Activated T-helper 9 cell treated with anti-CD3 and anti-CD28 coated beads, Interleukin-2, amount 50 U/mL, for 16 hours (primary cell): ENCODE measurements at places on chromosomes 16 and 17.

DNA sequence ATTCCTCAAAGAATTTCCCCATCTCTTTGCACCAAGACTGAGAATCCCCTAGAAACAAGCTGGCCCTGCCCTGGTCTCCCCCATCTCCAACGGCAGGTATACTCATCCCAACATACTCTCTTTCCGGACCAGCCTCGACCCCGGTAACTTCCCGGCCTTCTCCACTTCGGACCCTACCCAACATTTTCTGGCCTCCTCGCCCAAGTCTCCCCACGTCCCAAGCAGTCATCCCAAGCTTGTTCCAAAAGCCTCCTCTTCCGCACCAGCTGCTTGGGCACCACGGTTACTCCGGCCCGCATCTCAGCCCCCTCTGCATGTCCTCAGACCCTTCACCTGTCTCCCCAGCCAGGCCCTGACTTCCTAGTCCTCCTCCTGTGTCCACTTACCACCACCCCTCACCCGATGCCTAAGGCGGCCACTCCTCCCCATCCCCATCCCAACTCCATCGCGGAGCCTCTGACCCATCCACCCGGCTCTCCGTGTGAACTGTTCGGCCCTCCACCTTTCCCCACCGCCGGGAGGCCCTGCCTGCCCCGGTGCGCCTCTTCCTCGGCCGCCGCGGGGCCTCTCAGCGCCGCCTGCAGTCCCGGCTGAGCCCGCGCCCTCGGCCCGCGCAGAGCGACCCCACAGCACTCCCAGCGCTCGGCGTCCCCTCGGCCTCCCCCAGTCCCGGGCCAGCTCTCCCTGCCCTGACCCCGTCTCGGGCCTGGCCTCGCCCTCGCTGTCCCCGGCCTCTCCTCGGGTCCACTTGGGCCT, 994 bp downstream of the PITPNA start:
- DNase-seq: peak; percentile 28

GRCh38 chr16:51757124-51757470, 606.0 kb upstream of the SALL1 start:
- DNase-seq: no peak

DNA sequence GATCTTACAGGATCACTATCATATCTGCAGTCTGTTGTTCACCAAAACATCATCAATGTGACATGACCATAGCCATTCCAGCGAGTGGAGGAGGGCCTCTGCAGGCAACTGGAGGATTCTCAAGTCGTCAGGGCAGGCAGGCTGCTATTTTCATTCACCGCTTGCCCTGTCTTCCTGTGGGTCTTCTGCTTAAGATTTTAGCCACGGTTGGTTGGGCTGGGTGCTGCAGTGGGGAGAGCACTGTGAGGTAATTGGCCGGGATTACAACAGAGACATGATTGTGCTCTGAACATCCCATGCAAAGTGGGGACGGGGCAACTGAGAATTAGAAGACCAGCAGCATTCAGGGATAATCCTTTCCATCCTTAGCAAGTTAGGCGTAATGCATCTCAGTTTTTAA, 245.9 kb downstream of the CPPED1 start:
- DNase-seq: no peak

DNA sequence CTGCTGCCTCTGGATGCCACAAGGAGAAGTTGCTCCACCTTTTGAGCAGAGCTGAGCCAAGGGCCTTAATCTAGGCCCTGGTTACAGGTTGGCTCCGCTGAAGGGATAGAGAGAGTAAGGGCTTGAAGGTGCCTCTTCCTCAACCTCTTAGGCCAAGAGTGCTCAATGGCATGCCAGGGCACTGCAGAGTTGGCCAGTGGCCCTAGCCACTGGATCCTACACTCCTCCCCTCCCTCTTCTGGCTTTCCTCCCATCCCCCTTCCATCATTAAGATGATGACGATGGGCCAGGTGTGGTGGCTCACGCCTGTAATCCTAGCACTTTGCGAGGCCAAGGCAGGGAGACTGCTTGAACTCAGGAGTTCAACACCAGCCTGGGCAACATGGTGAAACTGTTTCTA, 50.5 kb downstream of the MYO18A start:
- no peak for DNase-seq
